WERI-Rb-1 (cell line): ENCODE measurements at places on chromosomes 2 and 18.
A peak's percentile ranks its signal among the peaks of the same experiment; 100 is the strongest.

- no peak for DNase-seq
Measured at GRCh38 chr2:108958002-108958401, 31.0 kb downstream of the EDAR start.

DNA sequence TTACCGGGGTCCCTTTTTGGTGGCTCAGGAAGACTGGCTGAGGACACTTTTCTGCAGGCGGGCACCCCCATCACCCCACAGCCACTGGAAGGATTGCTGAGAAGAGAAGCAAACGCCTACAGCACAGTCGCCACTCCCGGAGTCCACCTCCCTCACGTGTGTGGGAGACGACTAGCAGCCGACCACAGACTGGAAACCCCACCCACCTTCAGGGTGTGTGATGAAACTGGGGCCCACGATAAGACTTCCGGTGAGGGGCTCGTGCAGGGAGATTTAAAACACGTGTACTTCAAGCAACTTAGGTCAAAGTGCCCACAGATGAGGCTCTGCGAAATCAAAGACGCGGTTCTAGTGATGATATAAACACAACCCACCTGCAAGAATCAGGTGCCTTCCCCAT lies 26.3 kb downstream of the MBP start:
- DNase-seq, result no peak

DNA sequence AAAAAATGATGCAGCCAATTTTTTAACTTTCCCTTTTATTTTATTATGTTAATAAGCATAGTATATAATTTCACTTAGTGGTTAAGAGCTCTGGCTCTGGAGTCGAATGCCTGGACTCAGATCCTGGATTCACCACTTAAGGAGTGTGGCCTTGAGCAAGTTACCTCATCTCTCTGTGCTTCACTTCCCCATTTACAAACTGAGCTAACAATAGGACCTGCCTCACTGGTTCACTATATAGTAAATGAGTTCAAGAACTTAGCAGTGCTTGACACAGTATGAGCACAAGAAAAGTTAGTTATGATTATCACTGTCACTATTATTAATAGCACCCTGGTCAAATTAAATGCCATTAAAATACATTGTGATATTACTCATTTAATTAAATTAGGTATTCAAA lies 30.6 kb downstream of the SCN3A start:
- no peak for DNase-seq

DNA sequence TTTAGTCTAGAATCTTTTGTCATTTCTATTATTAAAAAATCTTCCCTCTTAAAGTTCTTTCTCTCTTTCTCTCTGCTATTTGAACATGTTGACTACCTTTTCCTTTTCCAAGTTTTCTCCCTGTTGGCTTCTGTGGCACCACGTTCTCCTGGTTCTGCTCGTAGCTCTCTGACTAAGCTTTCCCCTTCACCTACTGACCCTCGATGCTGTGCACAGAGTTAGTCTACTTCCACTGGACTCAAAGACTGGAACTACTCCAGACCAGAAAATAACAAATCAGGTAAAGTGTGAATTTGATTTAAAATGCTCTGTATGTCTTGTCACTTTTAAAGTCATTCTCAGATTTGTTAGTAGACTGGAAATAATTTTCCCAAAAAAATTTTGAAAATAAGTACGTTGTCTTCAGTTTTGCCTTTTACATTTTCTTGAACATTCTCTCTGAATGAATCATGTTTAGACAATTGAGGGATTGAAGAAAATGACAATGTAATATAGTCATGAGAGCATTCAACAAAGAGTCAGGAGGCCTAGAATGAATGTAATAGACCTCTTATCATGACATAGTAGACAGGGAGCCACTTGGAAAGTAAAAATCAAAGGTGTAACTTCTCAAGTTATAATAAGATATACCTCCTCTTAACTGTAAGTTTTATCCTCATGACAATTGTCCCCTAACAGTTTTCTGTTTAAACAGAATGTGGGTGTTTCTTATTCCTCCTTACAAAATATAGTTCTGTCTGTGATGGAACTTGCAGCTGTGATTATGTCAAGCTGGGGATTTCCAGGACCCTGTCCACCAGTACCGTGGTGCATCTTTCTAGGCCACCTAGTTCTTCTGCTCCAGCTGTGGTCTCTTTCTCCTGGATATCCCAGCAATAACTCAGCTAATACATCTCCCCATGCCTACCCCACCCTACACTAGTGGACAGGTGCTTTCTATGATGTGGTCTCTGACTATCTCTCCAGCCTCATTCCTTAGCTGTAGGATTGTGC lies 25.5 kb downstream of the ITPRID2 start:
- no peak for DNase-seq

DNA sequence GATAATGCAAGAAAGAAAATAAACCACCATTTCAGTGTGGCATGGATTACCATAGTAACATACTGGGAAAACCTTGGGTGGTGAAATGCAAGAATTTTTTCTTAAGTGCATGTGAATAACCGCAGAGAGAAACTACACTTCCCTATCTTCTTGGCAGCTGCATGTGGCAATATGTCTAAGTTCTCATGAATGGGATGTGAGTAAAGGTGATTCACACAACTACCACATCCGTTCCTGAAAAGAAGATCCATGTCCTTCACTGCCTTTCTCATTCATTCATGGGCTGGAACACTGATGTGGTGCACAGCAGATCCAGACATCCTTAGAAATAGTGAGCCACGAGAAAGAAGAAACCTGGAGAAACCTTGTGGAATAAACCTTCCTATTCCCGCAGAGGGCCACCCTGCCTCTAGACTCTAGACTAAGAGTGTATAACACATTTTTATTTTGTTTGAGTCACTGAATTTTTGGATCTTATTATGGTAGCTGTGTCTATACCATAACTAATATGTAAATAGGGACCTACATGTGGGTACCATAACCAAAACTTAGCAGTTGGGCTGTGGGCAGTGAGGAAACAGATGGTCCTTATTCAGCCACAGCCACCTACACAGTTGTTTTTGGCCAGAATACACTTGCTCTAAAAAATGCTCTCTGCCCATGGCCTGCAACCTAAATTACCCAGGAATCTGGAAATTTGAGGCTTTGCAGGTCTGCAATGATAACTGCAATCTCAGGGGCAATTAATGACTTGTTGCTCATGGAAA lies 573.3 kb downstream of the LRP1B start:
- no peak for DNase-seq

- no peak for DNase-seq
Measured at GRCh38 chr18:8279346-8279745, 329.9 kb upstream of the RAB12 start.

GRCh38 chr2:52473526-52473925 lies 1294.1 kb upstream of the CHAC2 start:
- DNase-seq, result no peak

GRCh38 chr2:214989187-214989586 lies 149.2 kb downstream of the ABCA12 start:
- DNase-seq, result no peak

DNA sequence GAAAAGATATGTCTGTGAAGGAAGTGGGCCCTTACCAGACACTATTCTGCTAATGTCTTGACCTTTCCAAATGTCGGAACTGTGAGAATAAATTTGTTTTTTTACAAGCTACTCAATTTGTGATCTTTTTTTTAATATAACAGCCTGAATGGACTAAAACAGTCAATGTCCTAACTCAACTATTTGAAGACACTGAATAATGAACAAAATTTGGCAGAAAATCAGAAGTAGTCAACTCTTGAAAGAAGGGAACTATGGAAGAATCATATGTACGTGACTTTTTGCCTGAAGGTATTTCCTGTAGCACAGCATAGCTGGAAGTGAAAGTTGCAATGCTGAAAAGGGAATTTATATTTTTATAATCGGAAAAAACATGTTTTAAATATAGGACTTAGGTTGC lies 351.8 kb upstream of the TFPI start:
- no peak for DNase-seq

DNA sequence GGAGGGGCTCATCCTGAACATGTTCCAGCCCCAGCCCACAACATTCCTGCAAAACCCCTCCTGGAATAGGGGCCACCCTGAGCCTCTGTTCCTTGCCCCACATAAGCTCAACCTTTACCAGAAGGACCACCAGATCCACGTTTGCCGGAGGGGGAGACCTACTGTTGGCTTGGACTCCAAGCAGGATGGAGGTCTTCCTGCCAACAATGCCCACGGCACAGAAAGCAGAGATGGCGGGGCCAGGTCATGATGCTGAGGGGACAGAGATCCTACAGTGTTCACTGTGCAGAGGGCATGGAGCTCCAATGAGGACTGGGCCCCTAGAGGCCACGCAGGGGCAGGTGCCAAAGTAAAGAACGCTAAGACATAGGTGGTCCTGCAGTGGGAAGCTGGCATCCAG lies 98.5 kb upstream of the RAB6C start:
- no peak for DNase-seq

GRCh38 chr2:55231546-55232083 lies 478 bp downstream of the CLHC1 start:
- no peak for DNase-seq

GRCh38 chr2:20623241-20623640 lies 27.7 kb downstream of the HS1BP3 start:
- peak; percentile 16 for DNase-seq
